ENCODE measurements at places on chromosomes 13 and 19. TPM values are rescaled to one million over a fixed set of nuclear protein-coding genes. Genes with fewer than 3 reads are reported as not detected.

DNA sequence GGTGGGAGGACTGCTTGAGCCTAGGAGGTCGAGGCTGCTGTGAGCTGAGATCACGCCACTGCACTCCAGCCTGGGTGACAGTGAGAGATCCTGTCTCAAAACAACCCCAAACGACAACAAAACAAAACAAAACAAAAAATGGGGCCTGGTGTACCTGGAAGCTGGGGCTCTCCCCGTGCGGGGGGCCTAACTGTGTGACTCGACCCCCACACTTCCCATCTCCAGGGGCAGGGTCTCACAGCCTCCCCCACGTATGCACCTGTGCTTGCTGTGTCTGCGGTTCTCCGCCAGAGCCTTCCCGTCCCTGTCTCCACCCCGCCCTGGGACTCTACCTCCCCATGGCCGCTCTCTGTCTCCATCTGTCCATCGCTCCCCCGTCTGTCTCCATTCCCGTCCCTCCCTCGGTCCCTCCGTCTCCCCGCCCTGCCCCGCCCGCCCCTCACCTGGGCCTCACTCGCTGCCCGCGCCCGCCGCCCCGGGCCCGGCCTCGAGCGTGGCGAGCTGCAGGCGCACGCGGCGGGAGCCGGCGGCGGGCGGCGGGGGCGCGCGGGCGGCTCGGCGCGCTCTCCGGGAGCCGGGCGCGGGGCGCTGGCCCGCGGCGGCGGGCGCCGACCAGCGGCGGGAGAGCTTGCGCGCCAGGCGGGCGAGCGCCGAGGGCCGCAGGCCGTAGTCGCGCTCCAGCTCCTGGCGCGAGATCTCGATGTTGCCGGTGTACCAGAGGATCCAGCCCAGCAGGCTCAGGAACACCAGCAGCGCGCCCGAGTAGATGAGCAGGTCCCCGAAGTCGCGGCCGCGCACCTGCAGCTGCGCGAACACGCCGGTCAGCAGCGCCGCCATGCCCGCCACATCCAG is 587 bp downstream of the TMEM238 start:
- peak; percentile 69 for DNase-seq

GRCh38 chr19:37551129-37551993 is 43.2 kb downstream of the ZNF571 start:
- peak; percentile 68 for DNase-seq

- DNase-seq, result no peak
These were observed 198.7 kb downstream of the DNAJC15 start for GRCh38 chr13:43222086-43222485.

NCAN gene
- not detected for total RNA-seq

DNA sequence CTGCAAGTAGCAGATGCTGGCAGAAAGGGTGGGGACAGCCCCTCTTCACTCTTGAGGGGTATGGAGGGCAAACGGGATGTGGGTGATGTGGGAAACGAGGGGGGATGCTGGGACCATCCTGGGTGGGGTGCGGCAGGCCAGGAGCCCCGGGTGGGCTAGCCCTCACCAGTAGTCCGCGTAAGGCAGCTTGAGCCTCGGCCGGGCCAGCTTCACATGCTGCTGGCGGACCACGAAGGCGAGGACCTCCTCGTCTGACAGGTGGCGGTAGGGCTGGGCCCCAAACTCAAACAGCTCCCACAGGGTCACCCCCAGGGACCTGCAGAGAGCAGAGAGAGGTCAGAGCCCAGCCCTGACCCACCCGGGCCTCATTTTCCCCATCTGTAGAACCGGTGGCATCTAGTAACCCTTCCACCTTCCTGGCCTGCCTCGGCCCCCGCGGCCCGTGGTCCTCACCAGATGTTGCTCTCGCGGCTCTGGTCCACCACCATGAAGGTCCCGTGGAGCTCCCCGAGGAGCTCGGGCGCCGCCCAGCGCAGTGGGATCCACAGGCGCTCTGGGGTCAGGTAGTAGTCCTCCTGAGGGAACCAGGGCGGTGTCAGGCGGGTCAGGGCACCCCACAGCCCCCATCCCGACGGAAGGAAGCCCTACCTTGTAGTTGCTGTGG is 10.7 kb downstream of the LMTK3 start:
- DNase-seq, result no peak

GRCh38 chr13:97322740-97323342 is 100.7 kb downstream of the MBNL2 start:
- no peak for DNase-seq

- DNase-seq, result no peak
These were observed 1501.5 kb downstream of the EFNB2 start for GRCh38 chr13:105033999-105034398.

GRCh38 chr13:113022391-113022744 is 53.4 kb downstream of the MCF2L start:
- DNase-seq, result no peak

GRCh38 chr19:29217616-29218015 is 4.7 kb upstream of the UQCRFS1 start:
- DNase-seq, result no peak

DNA sequence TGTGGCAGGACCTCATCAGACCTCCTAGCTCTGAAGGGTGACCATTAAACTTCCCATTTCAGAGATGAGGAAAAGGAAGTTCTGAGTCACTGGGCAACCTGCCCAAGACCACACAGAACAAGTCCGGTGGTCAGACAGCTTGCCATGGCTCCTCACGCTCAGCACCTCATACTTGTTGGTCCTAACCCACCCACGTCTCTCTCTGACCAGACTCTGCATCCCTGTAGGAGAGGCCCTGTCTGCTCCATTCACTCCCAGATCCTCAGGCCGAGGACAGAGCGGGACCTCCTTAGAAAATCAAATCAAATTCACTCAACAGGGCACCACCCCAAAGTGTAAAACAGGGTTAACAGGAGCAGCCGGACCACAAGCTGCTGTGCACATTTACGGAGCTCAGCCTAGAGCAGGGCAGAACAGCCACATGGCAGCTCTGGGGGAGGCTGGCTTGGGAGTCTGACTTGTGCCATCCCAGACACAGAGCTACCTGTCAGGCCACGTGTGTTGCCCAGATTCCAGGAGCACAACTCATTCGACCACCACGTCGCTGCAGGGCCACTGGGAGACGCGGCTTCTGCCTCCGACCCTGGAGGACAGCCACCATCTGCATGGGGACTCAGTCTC is 1.7 kb downstream of the MIER2 start:
- DNase-seq, result peak; percentile 94

DNA sequence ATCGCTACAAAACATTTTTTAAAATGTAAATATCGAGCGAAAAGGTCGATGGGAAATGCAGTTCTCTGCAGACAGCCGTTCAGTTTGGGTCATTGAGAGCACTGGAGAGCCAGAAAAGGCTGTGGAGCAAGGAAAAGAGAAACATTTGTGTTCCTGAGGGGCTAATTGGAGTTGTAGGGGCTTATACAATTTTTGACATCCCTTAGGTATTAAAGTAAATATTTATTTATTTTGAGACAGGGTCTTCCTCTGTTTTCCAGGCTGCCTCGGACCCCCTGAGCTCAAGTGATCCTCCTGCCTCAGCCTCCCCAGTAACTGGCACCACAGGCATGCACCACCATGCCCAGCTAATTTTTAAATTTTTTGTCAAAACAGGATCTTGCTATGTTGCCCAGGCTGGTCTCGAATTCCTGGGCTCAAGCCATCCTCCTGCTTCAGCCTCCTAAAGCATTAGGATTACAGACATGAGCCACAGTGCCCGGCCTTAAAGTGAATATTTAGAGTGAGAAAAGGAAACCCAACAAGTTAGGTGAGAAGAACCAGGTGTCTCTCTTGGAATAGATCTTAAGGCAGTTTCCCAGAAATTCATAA is 825 bp upstream of the YIF1B start:
- no peak for DNase-seq

ERICH4 gene
- total RNA-seq, result not detected

All from RPMI7951 (cell line).